Breast epithelium (tissue), 4 donors: ENCODE measurements at places on chromosomes 6 and 20.
A peak's percentile ranks its signal among the peaks of the same experiment; 100 is the strongest.

- H3K4me1 ChIP-seq = no peaks in the 10 kb centered on the region
- H3K27me3 ChIP-seq = no peaks in the 10 kb centered on the region
- DNase-seq = no peak
- no peak overlapping the region for H3K4me3 ChIP-seq
- no peak overlapping the region for H3K27ac ChIP-seq
- H3K36me3 ChIP-seq = no peaks in the 10 kb centered on the region
Measured at GRCh38 chr20:39429726-39430125, 467.6 kb downstream of the DHX35 start.

- H3K27me3 ChIP-seq = no peaks in the 10 kb centered on the region
- no peak for DNase-seq
- no peaks in the 10 kb centered on the region for H3K4me1 ChIP-seq
- no peak overlapping the region for H3K4me3 ChIP-seq
- no peaks in the 10 kb centered on the region for H3K36me3 ChIP-seq
Measured at GRCh38 chr20:31909253-31910070, 39.0 kb downstream of the TTLL9 start.

DNA sequence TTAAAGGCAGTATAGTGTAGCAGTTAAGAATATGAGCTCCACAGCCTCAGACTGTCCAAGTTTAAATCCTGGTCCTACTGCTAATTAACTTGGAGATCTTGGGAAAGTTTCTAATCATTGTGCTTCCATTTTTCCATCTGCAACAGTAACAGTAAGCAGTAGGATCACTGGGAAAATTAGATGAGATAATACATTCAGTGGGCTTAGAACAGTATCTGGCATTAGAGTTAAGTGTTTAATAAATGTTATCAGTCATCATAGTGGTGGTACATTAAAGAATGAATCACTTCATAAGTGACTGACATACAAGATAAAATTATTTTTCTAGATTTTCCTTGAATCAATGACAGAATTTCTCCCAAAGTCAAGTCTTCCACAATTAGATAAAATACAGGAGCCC, 5.0 kb downstream of the NHSL1 start:
- peak overlapping the region; percentile 82 for H3K27ac ChIP-seq
- DNase-seq = no peak
- no peaks in the 10 kb centered on the region for H3K36me3 ChIP-seq
- H3K4me1 ChIP-seq = no peaks in the 10 kb centered on the region
- H3K27me3 ChIP-seq = no peaks in the 10 kb centered on the region

GRCh38 chr6:31403283-31404060, at the start of gene MICA:
Gene MICA (plus strand): TSS chr6:31403595. CDS start chr6:31403633, 38 bp downstream.
- peak within 1 kb of the TSS; percentile 81 for H3K4me3 ChIP-seq
- DNase-seq = peak; percentile 91
- no peaks in the 10 kb centered on the region for H3K36me3 ChIP-seq
- H3K27me3 ChIP-seq = no peaks in the 10 kb centered on the region

DNA sequence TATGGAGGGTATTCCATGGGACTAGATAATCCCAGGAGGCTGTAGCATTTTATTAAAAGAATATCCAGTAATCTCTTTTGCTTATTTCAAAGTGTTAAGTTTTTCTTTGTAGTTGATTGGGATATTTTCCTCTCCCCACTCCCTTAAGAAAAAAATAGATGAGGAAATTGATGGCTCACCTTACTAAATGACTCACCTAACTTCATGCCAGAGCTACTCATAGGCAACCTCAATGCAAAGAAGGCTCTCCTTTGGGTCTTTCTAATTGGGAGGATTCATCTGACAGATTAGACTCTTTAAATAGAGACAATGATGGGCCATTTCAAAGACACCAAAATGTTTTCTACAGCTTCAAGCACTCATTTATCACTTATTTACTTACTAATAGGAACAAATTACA, 528.5 kb upstream of the BTBD3 start:
- H3K27me3 ChIP-seq = no peaks in the 10 kb centered on the region
- H3K27ac ChIP-seq = no peak overlapping the region
- no peaks in the 10 kb centered on the region for H3K4me1 ChIP-seq
- H3K4me3 ChIP-seq = no peak overlapping the region
- DNase-seq = no peak

DNA sequence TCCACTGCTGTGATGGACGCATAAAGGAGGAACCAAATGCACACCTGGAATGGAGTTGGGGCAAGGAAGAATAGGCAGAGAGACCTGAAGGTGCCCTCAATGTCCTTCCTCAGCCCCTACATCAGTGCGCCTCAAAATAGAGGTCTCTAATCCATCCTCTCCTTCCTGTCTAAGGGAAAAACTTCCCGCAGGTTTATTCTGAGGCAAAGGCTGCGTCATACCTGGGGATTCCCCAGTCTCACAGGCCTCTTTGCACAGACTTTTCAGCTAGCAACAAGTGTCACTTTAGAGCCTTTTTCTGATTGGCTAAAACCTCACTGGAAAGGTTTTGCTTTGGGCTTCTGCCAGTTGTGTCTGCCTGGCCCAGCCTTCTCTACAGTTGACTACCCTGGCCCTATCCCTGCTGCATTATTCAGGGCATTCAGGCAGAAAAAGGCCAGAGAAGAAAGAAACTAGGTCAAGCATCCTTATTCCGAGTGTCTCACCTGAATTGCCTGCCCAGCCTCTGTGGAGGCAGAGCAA, 1.8 kb upstream of the HLA-DQB1 start:
- no peaks in the 10 kb centered on the region for H3K36me3 ChIP-seq
- DNase-seq = peak; percentile 48
- H3K27ac ChIP-seq = no peak overlapping the region
- no peaks in the 10 kb centered on the region for H3K4me1 ChIP-seq
- H3K27me3 ChIP-seq = no peaks in the 10 kb centered on the region
- H3K4me3 ChIP-seq = no peak overlapping the region

DNA sequence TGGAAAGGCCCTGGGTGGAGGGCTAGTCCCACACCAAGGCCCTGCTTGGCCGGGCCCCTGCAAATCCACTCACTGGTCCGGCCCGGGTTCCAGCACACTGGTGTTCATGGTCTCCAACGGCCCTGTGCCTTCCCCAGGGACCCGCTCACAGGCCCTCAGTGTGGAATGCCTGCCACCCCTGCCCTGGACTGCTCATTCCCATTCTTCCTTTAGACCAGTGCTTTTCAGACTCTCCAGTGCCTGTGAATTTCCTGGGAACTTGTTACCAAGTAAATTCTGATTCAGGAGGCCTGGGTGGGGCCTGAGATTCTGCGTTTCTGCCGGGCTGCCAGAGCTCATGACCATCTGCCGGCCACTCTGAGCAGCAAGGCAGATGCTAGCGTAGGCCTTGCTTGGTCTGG, 5.7 kb upstream of the PXDC1 start:
- no peaks in the 10 kb centered on the region for H3K36me3 ChIP-seq
- no peaks in the 10 kb centered on the region for H3K27me3 ChIP-seq
- no peak overlapping the region for H3K27ac ChIP-seq
- no peak overlapping the region for H3K4me3 ChIP-seq

DNA sequence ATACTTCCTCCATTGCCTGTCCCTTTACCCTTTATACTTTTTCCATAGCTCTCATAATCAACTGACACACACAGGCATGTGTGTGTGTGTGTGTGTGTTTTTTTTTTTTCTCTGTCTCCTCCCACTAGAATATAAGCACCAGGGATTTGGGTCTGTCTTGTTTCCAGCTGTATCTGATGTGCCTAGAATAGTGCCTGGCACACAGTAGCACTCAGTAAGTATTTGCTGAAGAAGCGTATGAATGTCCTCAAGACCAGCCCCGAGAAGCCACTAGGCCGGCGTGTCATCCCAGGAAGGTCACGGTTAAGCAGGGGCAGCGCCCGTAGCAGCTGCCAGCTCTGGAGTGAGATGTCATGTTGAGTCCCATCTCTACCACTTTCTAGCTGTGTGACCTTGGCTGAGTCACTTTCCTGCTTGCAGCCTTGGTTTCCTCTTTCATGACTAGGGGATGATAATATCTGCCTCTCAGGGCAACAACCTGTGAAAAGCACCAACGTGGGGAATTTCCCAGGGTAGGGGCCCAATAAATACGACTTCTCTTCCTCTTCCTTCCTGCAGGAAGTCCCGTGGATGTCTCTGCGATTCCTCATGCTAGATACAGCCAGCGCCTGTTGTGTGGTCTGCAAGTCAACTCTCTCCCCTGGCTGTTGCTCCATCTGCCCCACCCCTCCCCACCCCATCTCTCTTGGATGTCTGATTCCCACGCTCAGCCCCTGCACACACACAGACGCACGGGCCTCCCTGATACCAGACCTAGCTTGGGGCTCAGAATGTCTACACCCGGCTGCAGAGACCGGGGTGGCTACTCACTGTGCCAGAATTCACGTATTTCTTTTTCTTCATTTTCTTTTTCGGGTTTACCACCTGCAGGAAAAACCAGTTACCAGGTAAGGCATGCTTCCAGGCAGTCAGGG, 58.1 kb downstream of the RAB44 start:
- no peak overlapping the region for H3K27ac ChIP-seq
- H3K27me3 ChIP-seq = no peaks in the 10 kb centered on the region
- no peaks in the 10 kb centered on the region for H3K4me1 ChIP-seq

DNA sequence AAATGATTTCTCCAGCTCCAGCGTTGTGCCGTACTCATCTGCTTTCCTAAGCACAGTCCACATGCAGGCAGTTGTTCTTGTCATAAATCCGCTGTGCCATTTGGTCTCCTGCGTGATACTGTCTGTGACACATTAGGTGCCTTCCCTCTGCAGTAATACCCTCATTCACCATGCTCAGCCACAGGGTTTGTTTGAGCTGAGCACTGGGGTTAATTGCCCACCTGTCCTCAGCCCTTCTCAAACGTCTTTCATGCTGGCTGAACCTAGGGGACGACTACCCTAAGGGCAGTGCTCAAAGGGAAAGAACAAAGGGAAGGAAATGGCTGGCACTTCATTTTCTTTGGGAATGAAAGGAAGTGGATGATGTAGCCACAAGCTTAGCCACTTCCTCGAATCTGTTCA, 64.2 kb upstream of the MYLIP start:
- no peak for DNase-seq
- H3K4me1 ChIP-seq = no peaks in the 10 kb centered on the region
- H3K36me3 ChIP-seq = no peaks in the 10 kb centered on the region
- no peak overlapping the region for H3K4me3 ChIP-seq
- H3K27me3 ChIP-seq = no peaks in the 10 kb centered on the region

DNA sequence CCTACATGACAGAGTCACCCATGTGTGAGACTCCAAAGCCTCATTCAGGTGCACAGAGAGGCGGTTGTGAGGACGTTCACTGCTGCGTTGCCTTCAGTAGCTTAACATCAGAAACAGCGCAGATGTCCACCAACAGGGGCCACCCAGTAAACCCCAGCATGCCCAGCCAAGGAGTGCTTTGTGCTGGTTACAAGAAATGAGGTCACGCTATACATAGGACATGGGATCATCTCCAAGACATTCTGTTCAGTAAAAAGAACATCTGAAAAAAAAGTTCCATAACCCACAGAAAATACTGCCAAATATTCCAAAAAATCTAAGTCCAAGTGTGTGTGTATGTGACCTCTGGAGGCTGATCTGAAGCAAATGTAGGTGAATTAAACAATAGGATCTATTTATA, 16.0 kb downstream of the SLC52A3 start:
- H3K36me3 ChIP-seq = no peaks in the 10 kb centered on the region
- no peak for DNase-seq
- H3K27ac ChIP-seq = peak overlapping the region; percentile 12
- H3K4me1 ChIP-seq = no peaks in the 10 kb centered on the region

- H3K27me3 ChIP-seq = no peaks in the 10 kb centered on the region
- peak overlapping the region; percentile 76 for H3K4me3 ChIP-seq
- H3K36me3 ChIP-seq = no peaks in the 10 kb centered on the region
- peaks cover 16% of the 10 kb centered on the region for H3K4me1 ChIP-seq
- peak overlapping the region; percentile 96 for H3K27ac ChIP-seq
Measured at GRCh38 chr6:30684386-30685156, 1.9 kb downstream of the PPP1R18 start.

DNA sequence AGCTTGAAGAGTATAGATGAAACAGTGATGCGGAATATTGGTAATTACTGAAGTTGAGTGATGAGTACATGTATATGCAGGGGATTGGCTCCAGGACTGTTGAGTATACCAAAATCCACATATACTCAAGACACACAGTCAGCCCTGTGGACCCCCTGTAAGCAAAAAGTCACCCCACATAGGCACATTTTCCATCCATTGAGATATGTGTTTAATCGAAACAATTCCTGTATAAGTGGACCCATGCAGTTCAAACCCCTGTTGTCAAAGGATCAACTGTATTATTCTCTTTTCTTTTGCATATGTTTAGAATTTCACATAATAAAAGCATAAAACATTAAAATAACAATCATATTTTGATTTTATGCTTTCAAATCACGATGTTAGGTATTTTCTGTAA, 32.1 kb upstream of the FILIP1 start:
- H3K27me3 ChIP-seq = no peaks in the 10 kb centered on the region
- no peak overlapping the region for H3K4me3 ChIP-seq
- no peaks in the 10 kb centered on the region for H3K36me3 ChIP-seq
- no peaks in the 10 kb centered on the region for H3K4me1 ChIP-seq

DNA sequence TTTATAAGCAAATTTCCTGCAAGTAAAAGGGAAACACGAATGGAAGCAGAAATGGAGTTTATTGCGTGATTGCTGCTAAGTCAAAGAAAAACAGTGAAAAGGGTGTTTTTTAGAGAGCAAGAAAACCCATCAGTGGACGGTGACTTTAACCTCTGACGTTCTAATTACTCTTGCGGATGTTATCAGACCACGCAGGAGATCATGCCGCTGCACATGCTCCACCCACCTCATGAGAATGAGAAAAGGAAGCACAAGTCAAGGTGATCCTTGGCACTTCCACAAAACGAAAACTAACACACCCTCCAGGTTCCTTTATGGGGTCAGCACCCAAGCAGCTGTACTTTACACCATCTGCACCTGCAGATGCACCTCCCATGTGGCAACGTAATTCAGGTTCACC, 45.0 kb downstream of the LYRM4 start:
- H3K36me3 ChIP-seq = no peaks in the 10 kb centered on the region
- no peaks in the 10 kb centered on the region for H3K4me1 ChIP-seq
- H3K27ac ChIP-seq = no peak overlapping the region
- H3K4me3 ChIP-seq = no peak overlapping the region
- no peak for DNase-seq
